ENCODE measurements at places on chromosomes 16 and 17.

DNA sequence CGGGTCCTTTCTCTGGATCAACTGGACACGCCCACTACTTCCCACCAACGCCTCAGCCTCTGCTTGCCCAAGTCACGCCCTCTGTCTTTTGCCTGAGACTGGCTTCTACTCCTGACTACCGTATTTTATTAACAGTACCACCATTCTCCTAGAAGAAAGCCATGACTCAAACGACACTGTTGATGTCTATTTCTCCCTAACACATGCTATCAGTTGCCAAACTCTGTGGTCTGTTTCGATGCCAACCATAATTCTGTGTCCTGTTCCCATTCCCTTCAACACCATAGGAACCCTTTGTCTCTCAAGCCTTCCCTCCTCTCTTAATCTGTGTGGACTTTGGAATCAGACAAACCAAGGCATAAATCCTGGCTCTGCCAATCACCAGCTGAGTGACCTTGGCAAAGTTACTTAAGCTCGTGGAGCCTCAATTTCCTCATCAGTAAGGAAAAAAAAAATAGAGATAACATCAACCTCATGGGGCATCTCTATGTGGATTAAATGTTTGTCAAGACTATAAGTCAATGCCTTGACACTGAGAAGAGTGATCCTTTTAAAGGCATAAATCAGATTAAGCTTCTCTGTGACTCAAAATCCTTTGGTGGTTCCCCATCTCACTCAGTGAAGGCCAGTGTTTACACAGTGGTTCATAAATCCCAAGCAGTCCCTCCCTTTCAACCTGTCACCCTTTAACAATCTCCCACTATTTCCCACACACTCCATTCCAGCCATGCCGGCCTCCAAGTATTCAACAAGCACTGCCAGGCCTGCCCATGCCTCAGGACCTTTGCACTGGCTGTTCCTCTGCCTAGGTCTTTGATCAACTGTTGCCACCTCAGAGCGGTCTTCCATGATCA is 45.6 kb downstream of the ERN1 start:
- DNase-seq, result no peak

- DNase-seq, result no peak
Observed at GRCh38 chr17:9368631-9369030, 207.0 kb downstream of the STX8 start.

DNA sequence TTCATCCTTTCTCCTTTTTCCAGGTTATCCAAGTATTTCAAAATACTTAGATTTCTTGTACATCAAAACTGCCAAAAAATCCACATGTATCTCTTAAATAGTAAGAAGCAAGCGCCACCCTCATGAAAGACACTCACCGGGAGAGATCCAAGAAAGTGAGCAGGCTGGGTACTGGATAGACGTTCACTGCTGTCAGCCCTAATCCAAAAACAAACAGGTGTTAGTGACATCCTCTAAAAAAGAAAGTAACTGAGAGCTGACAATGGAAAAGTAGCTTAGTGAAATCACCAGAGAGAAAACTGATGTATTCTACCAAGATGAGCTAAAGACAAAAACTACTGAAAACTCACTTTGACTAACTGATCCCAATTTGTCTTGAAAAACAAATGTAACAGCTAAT is 46.1 kb downstream of the MARVELD3 start:
- no peak for DNase-seq

- DNase-seq, result no peak
Observed at GRCh38 chr16:54284319-54284930, 2.2 kb downstream of the IRX3 start.

GRCh38 chr16:14444979-14445810 is 184.9 kb downstream of the PARN start:
- no peak for DNase-seq

DNA sequence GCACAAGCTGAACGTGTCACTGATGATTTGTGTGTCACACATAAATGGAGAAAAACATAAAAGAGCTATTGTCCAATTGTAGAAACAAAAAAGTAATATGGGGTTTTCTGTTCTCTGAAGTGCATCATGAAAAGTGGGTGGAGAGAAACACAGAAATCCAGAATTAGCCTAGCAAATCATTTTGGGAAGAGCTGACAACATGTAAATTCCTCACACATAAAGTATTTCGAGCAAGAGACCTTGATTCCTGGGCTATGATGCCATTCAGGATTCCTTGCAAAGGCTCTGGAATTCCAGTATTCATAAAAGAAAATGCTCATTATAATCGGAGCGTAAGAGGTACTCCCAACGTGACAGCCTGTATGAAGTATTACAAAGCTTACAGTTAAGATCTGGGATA is 1.1 kb downstream of the DCUN1D3 start:
- DNase-seq, result no peak

DNA sequence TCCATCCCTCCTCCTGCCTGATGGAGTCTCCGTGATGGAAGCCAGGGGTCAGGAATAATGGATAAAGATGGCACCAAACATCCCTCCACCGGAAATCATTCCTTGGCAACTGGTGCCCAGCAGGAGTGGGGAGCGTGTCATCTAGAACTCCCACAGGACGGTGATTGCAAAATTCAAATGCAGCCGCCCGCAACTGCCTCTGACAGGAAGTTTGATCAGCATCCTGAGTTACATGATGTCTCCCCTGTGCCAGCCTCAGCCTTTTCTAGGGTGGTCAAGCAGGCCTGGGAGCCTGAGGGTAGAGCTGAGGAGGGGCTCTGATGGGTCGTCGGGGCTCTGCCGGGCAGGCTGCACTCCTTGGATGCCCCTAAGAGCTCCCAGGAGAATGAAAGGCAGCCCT is 52.8 kb downstream of the GSG1L start:
- no peak for DNase-seq

DNA sequence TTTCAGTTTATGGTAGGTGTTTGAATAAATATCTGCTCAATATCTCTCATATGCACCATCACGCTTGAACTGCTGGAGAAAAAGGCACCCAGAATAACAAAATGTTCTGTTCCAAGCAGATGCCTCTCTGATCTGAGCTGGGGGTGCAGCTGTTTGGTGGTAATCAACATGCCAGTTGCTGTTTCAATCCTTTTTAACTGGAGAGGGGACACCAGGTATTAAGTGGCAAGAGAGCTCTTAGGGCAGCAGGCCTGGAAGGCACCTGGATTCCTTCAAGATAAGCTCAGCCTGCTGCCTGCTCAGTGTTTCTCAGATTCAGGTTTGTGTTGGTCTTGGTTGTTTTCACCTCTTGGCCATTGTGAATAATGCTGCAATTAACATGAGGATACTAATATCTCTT is 27.2 kb upstream of the VAT1L start:
- no peak for DNase-seq

GRCh38 chr17:71315568-71315967 is 805.3 kb upstream of the SOX9 start:
- DNase-seq, result no peak

DNA sequence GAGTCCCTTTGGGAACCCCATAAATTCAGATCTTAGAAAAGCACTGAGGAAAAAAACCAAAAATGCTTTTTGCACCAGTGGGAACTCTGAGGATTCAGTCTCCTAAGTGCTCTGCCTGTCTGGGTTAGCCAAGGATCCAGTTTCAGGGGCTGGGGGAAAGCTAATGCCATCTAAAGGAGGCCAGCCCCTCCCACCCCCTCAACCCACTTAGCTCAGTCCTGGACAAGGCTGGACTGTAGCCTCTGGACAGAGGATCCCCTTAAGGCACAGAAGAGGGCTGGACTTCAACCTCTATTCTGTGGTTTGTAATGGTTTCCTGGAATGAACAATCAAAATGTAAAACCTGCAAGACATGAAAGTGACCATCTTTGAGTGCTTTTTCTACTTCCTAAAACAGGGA is 356.1 kb upstream of the ZFHX3 start:
- no peak for DNase-seq

DNA sequence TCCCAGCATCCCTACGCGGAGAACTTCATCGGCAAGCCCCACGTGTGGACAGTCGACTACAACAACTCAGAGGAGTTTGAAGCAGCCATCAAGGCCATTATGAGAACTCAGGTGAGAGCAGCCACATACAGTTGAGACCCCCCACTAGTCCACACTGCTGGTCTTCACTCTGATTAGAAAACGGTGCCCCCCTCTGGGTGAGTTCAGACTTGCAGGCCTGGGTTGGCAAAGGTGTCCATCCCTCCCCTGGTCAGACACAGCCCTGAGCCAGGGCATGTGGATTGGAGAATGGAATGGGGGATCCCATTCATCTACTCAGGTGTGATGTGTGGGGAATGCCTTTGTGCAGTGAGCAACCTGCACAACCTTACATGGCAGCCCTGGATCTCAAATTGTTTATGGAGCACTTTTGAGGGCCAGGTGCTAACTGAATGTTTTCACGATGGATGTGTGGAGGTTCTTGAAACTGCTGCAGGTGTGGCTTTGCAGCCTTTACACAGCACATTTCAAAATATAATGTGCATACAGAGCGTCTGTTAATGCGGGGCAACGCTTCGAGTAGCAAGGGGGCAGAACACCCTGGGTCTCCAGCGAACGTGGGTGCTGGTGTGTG is 72.6 kb downstream of the MGAT5B start:
- no peak for DNase-seq

DNA sequence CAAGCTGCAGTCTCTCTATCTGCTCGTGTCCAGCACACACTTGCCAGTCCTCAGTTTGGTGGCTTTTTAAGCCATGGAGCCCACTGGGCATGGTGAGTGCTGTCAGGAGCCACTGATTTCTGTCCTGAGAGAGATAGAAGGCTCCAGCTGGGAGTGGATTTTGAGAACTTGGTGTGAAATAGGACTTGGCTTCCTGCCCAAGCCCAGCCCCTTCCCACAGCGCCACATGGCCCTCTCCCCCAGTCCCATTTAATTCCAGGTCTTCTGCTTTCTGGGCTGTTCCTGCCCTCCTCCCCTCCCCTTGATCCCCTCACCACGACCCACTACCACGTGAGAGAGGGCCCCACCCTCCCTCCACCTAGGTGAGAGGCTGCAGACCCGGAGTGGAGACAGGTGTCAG is 14.4 kb upstream of the ABCC3 start:
- no peak for DNase-seq

- no peak for DNase-seq
Observed at GRCh38 chr17:27664606-27664965, 33.6 kb downstream of the LGALS9 start.

GRCh38 chr16:64240586-64240985 is 881.3 kb downstream of the CDH11 start:
- DNase-seq, result no peak

DNA sequence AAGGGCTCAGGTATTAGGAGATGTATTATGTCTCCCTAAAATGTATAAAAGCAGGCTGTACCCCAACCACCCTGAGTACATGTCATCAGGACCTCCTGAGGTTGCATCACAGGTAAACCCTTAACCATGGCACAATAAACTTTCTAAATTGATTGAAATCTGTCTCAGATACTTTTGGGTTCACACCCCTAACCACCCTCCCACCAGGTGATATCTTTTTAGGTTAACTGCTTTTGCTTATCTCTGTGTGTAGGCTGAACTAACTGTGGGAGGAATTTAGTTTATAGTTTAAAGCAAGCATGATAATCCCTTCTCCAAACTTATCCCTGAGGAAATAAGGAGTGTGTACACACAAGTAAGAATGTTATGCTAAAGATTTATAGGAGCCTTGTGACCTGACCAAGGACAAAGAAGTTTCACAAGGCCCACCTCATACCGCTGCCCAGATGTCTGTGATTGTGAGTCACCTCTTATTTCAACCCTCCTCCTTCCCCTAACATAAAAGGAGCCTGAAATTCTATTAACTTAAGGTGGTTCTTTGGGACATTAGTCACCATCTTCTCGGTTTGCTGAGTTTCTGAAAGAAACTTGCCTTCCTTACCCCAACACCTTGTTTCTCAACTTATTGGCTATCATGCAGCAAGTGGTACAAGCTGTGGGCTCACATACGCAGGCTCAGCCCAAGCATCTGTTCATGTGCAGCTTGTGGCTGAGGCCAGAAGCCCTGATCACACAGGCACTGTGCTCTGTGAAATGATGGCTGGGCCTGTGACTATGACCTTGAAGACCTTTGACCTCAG is 11.3 kb downstream of the PRSS22 start:
- no peak for DNase-seq

GRCh38 chr17:67636312-67636711 is 81.4 kb upstream of the NOL11 start:
- DNase-seq, result no peak

GRCh38 chr16:49280841-49281371 is 732 bp downstream of the CBLN1 start:
- no peak for DNase-seq

DNA sequence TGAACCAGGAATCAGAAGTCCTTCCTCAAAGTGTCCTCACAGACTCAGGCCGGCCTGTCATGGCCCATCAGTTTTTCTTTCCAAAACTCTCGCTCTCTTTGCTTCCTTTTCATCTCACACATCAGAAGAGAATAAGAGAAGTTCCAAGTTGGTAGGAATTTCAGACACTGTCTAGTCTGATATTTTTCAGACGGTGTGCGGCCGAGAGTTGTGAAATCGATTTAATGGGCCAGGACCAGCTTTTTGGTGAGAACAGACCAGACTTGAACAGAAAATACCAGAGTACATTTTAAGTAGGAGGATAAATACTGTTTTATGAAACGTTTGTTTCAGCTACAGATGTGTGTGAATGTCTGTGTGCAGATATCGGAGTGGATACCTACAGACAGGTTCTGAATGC is 24.8 kb upstream of the RCVRN start:
- peak; percentile 22 for DNase-seq

GRCh38 chr16:85915125-85915845 is 16.3 kb downstream of the IRF8 start:
- no peak for DNase-seq

- peak; percentile 82 for DNase-seq
Observed at GRCh38 chr16:1159973-1160772, 7.3 kb downstream of the CACNA1H start.

- no peak for DNase-seq
Observed at GRCh38 chr16:31513126-31513525, 4.9 kb upstream of the RUSF1 start.

- no peak for DNase-seq
Observed at GRCh38 chr17:34683390-34683789, 104.0 kb downstream of the TMEM132E start.

- no peak for DNase-seq
Observed at GRCh38 chr17:13827118-13827517, 225.4 kb upstream of the HS3ST3A1 start.

- no peak for DNase-seq
Observed at GRCh38 chr17:64277831-64278562, 14.9 kb upstream of the TEX2 start.

GRCh38 chr16:751152-752006 is 9.2 kb upstream of the MSLN start:
- no peak for DNase-seq

Data from Right ventricle myocardium superior (tissue), 1 donor.